Stimulated activated CD8-positive, alpha-beta memory T cell treated with anti-CD3 and anti-CD28 coated beads, Interleukin-7, amount 100 ng/mL, for 1 hour (primary cell): ENCODE measurements at places on chromosomes 13 and 19.

GRCh38 chr13:111652676-111653075 is 332.2 kb downstream of the TEX29 start:
- DNase-seq, result no peak

- no peak for DNase-seq
These were observed 36.1 kb downstream of the CNMD start for GRCh38 chr13:52703482-52703881.

DNA sequence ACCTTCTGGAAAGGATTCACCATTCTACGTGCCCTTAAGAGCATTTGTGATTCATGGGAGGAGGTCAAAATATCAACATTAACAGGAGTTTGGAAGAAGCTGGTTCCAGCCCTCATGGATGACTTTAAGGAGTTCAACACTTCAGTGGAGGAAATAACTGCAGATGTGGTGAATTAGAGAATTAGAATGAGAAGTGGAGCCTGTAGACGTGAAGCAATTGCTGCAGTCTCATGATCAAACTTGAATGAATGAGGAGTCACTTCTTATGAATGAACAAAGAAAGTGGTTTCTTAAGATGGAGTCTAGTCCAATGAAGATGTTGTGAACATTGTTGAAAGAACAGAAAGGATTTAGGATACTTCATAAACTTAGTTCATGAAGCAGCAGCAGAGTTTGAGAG is 129.1 kb downstream of the TNFRSF19 start:
- no peak for DNase-seq

- no peak for DNase-seq
These were observed 4.0 kb downstream of the GPX4 start for GRCh38 chr19:1107661-1108261.

DNA sequence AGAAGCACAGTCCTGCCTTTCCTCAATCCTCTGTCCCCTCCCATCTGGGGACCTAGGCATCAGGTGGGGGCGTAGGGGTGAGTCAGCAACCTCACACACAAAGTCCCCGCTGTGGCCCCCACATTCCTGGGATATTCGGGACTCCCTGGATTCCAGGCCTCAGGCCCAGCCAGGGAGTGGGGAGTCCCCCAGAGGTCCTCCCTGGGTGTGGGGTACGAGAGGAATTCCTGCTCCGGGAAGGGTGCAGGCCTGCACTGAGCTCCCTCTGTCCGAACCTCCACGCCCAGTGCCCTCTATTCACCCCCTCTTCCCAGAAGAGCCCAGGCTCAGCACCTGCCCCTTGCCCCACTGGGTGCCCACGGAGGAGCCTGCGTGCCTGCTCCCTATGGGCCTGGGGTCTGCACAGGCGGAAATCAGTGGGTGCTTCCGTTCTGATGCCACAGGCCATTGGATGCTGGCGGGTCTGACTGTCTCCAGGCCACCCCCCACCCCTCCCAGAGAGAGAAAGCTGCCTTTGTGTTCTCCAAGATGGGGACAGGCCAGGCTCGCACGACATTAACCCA is 3.4 kb downstream of the CADM4 start:
- no peak for DNase-seq

DNA sequence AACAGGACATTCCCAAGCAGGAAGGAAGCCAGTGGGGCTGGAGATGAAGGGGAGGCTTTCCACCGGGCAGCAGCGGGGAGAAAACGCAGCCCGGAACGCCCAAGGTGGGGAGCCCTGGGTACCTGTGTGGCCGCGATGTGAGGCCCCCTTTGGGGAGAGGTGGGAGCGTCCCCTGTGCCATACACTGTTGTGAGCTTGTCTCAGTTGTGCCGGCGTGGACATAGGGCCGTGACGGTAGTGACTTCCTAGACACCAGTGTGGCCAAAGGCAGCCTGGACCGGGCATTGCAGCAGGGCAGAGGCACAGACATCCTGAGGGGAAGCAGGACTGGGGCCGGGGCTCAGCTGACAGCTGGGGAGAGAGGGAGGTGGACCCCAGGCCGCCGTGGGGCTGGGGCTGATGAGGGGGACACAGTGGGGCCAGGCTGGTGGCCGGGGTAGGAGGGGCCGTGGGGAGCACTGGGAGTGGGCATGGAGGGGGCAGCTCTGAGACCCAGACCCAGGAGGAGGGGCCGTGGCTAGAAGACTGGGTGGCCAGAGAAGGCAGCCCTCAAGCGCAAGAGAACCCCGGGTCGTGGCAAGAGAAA is 38.5 kb upstream of the TFDP1 start:
- DNase-seq, result no peak

DNA sequence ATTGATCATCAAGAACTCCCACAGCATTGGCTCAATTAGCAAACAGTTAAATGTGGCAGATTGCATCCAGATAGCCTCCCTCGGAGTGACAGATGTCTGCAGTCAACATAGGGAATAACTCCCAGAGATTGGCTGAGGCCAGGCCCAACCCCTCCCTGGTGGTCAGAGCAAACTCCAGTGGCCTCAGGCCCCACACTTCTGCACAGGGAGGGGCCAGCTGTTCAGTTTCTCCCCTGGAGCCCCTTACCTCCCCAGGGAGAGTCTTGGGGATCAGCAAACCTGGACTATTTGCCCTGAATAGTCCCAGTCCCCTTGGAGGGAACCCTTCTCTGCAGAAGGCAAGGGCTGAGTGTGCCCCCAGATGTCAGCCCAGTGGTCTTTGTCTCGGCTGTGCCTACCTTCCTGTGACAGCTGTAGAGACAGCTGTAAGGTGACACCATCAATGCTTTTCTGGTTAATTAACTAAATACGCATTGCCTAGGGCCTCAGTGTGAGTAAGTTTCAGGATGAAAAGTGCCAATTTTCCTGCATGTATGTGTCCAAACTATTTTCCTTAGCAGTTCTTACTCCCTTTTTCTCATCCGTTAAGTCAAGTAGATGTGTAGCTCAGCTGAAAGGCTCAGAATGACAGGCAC is 102.7 kb upstream of the UQCRFS1 start:
- no peak for DNase-seq

DNA sequence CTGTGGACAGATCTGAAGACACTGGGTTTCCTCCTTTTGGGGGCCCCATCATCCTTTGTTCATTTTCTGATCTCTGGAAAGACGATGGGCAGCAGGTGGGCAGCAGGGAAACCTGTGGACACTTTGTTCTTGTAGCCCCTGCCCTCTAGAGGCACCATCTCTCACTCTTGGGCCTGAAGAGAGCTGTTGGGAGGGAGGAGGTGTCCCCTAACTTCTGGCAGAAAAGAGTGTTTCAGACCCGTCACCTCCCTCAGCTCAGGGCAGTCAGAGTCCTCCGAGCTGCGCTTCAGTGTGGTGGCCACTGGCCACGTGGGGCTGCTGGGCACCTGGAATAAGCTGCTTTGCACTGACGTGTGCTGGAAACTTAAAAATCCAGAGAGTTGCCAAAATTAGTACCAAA is 26.9 kb upstream of the RNF17 start:
- DNase-seq, result no peak

- DNase-seq, result no peak
These were observed 284.4 kb downstream of the DIAPH3 start for GRCh38 chr13:59879281-59879680.

DNA sequence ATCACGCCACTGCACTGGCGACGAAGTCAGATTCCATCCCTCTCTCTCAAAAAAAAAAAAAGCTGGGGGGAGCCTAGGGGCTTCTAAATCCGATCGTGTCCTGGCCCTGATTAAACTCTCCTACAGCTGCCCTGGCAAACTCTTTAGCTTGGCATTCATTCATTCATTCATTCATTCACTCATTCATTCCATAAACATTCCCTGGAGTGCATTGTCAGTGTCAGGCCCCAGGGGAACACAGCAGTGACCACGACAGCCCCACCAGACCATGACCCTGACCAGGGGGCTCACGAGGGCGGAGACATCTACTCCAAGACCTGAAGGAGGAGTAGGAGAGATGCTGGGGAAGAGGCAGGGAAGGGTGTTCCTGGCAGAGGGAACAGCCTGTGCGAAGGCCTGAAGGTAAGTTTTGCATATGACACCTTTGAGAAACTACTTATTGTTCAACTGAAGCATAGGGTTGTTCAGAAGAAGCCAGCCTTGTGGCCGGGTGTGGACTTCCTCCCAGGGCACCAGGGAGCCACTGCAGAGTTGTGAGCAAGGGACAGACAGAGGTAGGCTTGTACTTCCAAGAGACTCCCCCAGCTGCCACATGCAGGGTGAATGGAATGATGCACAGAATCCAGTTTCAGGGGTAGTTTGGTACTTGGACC is 24.5 kb downstream of the CEACAM16 start:
- no peak for DNase-seq

GRCh38 chr19:50419022-50419579 is 363 bp downstream of the SPIB start:
- no peak for DNase-seq

GRCh38 chr19:56273563-56274117 is 1.1 kb downstream of the EDDM13 start:
- no peak for DNase-seq

- DNase-seq, result peak; percentile 23
These were observed 20.6 kb upstream of the USP29 start for GRCh38 chr19:57099199-57099661.

DNA sequence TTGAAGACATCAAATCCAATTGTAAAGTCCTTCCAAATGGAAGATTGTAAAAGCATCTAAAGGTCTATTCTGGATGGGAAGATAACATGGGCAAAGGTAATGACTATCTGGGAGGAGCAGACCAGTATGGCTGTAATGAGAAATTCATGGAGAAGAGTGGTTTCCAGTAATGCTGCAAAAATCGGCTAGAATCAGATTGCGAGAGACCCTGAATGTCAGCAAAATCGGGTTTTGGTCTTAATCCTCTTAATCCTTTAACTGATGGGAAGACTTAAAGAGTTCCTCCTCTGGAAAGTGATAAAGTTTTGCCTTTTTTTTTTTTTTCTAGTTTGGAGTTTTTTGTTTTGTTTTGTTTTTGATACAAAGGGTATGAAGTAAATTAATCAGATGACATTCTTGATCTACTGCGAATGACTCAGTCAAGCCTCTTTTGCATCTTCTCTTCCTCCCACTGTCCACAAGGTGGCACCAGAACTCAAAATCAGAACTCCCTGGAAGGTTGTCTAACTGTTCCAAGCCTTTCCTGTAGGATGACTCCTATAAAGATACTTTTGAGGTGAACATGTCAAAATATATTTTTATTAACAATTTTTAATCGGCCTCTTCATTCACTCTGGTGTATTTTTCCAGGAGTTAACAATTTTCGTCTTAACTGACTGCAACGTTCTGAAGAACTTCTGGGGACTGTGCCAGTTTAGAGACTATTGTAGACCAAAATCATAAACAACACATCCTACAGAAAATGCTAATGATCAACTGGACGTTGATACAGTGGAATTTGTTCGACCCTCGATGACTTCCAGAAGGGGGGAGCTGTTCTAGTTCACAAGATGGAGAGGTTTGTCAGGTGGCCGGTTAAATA is 213.3 kb upstream of the MIR17HG start:
- peak; percentile 0 for DNase-seq

- DNase-seq, result no peak
These were observed 727.6 kb upstream of the ARGLU1 start for GRCh38 chr13:107295416-107296140.

- DNase-seq, result no peak
These were observed 91.3 kb upstream of the ABCC4 start for GRCh38 chr13:95392597-95392996.

DNA sequence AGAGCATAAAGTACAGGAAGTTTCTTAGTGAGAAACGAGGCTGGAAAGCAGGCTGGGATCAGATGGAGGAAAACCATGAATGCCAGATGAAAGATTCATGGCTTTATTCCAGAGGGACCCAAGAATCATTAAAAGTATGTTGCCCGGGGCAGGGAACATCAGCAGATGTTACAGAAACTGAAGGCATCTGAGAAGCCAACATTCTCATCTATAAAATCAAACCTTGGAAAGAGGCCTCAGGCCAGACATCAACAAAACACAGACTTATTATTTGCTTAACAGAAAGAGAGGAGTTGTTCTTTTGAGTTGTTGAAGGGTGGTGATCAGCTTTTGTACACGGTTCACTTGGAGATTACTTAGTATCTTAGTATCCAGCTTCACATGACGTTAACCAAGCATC is 543.6 kb downstream of the RFC3 start:
- DNase-seq, result no peak

DNA sequence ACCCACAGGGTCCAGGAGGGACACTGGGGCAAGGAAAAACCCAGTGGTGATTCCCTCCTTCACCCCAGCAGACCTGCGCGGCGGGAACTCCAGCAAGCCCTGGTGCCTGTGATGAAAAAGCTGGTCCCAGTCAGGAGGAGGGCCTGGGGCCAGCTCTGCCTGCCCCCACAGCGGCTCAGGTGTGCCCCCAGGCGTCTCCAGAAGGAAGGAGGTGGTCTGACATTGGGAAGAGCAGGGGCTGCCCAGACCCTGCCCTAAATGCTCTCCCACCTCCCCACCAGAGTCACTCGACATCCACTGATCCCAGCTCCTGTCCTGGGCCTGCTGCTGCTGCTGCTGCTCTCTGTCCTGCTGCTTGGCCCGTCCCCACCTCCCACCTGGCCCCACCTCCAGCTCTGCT is 6.2 kb downstream of the PTH2 start:
- no peak for DNase-seq

DNA sequence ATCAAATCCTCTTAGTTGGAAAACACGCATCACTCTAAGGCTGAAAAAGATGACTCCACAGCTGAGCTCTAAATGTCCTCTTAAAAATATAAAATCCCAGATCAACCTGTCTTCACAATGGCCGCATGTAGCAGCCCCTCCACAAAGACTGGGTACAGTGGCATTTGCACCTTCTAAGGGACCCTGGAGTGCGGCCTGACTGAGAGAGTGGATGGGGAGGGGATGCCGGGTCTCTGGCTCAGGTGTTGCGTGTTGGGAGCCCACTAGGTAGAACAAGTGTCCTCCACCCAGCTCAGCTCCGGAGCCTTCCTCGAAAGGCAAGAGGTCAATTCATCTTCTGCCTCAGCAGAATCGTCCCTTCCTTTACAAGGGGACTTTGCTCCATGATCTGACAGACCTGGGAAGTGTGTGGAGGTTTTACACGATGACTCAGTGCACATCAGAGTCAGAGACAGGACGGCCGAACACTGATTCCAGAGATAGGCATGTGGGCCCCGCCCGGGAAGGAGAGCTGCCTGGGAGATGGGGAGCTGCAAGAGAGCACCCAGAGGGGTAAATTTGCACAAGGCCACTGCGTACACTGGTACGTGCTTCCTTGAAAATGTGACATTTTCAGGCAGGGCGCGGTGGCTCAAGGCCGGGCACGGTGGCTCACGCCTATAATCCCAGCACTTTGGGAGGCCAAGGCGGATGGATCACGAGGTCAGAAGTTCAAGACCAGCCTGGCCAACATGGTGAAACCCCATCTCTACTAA is 23.5 kb upstream of the SLC15A1 start:
- DNase-seq, result no peak

DNA sequence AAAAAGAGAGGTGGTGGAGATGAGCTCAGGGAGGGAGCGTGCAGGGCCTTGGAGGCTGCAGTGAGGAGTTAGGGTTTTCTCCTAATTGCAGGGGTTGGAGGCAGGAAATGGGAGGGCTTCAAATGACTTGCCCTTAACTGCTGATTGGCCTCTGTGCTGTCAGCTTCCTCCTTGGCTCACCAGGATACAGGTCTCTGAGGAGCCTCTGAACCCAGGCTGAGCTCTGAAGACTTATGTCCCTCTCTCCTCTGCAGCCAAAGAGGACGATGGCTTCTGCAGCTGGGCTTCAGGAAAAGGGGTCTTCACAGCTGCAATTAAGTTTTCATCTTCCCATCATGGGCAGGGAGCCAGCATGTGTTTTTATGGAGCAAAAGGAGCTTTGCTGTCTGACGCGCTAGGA is 6.7 kb upstream of the RANBP3 start:
- no peak for DNase-seq

GRCh38 chr13:85261757-85262346 is 537.4 kb downstream of the SLITRK6 start:
- DNase-seq, result no peak

- no peak for DNase-seq
These were observed 1.1 kb downstream of the IRS2 start for GRCh38 chr13:109785141-109785891.
